ENCODE measurements at places on chromosomes 2 and 18. TPM values are rescaled to one million over a fixed set of nuclear protein-coding genes. Genes with fewer than 3 reads are reported as not detected.

The SLC9A4 gene
- total RNA-seq: not detected

The ABHD1 gene
- not detected for total RNA-seq

The LCLAT1 gene
- 11.3 TPM for total RNA-seq

The DAPL1 gene
- not detected for total RNA-seq

The SPP2 gene
- total RNA-seq: 0.27 TPM

The LCT gene
- total RNA-seq: not detected

The APOB gene
- total RNA-seq: not detected

The TXNDC2 gene
- 1.6 TPM for total RNA-seq

The SMYD1 gene
- total RNA-seq: not detected

- no peak for DNase-seq
Observed at GRCh38 chr18:49081511-49082155, 130.9 kb upstream of the SMAD7 start.

GRCh38 chr2:68740400-68740914, 5.8 kb downstream of the ARHGAP25 start:
- DNase-seq: peak; percentile 9

DNA sequence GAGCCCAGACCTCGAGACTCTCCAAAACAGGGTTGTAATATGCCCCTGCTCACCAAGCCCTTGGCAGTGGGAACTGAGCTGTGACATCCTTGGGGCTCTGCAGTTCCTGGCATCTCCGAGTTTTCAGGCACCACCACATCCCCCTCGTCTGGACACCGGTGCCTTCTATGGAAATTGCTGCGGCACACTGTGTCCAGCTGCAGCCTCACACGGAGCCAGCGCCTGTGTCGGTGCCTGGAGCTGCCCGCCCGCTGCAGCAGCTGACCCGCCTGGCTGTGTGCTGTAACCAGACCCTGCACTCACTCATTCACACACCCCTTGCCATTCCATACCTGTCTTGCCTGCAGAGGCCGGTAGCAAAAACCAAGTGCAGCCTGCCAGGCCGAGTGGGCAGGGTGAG, 11.8 kb downstream of the IWS1 start:
- no peak for DNase-seq

GRCh38 chr2:98093611-98094010, 6.6 kb downstream of the VWA3B start:
- DNase-seq: no peak

- DNase-seq: peak; percentile 14
Observed at GRCh38 chr18:11741505-11742145, 52.6 kb downstream of the GNAL start.

DNA sequence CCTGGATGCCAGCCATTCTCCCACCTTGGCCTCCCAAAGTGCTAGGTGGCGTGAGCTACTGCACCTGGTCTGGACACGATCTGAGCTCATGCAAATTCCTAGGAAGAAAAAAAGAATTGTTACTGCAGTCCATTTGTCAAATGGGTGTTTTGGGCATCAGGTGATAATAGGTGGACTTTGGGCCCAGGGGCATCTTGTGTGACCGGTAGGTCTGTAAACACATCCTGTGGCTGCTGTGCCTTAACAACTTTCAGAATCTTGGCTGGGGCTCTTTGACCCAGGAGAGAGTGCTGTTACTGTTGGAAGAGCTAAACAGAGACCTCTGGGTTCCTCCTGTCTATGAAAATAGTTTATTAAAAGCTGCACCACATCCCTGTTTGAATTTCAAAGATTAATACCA, 34.9 kb upstream of the TFCP2L1 start:
- DNase-seq: no peak

- DNase-seq: no peak
Observed at GRCh38 chr2:239471011-239471792, 70.4 kb upstream of the HDAC4 start.

- DNase-seq: peak; percentile 61
Observed at GRCh38 chr2:189698020-189698887, 23.8 kb downstream of the ANKAR start.

- DNase-seq: no peak
Observed at GRCh38 chr2:26118682-26119081, 54.2 kb upstream of the GAREM2 start.

- DNase-seq: no peak
Observed at GRCh38 chr2:173214213-173214612, 138.6 kb downstream of the MAP3K20 start.

DNA sequence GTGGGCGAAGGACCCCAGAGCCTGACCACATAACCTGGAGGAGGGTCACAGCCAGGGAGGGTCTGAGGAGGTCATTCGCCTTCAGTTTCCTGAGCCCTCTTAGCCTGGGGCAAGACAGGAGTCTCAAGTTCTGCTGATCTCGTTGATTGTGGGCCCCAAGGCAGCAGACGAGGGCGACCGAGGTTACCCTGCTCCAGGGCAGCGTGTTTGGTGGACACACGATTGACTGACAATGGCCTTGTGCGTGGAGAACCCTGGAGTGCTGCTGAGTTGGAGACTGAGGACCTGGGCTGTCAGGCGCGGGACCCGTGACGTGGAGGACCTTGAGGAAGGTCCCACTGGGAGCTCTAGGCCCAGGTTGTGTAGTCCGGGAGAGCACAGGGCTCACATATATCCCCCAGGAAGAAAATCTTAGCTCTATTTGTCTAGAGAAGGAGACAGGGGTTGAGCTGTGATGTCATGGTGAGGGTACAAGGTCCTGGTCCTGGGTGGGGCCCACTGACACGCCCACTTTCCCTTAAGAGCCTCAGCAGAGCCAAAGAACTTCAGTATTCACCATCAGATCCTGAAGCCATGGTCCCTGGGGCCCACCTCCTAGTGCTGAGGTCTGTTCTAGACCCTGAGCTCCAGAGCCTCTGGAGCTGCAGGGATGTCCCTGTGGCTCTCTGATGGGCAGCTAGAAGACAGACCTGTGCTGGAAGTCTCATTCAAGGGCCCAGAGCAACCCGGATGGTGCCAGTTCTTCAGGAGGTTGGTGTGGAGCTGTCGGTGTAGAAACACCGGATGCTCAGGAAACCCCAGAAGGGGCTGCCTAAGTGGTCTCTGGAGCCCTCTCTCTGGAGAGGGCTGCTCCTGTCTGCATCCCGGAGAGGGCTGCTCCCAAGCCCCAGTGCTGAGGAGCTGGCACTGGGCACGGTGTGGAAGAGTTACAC, 53.1 kb downstream of the DYSF start:
- DNase-seq: no peak

DNA sequence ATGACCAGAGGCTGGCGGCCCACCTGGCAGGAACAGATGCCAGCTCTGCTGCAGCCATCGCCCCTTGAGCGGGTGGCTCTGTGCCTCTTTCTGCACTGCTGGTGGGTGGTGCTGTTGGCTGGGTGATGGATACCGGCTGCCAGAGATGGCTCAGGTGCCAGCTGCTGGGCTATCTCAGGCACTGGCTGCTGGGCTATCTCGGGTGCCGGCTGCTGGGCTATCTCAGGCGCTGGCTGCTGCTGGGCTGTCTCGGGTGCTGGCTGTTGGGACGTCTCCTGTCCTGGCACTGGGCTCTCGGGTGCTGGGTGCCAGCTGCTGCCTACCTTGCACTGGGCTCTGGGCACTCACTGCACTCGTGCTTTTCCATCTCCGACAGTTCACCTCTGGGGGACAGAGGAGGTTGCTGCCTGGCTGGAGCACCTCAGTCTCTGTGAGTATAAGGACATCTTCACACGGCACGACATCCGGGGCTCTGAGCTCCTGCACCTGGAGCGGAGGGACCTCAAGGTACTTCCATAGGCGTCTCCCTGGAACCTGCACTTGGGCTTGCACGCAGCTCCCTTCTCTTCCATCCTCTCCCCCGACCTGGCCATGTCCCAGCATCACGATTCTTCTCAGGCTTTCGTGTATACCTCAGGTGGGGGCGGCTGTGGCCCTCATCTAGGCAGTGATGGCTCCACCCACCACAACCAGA, 98.4 kb downstream of the USP40 start:
- DNase-seq: no peak

DNA sequence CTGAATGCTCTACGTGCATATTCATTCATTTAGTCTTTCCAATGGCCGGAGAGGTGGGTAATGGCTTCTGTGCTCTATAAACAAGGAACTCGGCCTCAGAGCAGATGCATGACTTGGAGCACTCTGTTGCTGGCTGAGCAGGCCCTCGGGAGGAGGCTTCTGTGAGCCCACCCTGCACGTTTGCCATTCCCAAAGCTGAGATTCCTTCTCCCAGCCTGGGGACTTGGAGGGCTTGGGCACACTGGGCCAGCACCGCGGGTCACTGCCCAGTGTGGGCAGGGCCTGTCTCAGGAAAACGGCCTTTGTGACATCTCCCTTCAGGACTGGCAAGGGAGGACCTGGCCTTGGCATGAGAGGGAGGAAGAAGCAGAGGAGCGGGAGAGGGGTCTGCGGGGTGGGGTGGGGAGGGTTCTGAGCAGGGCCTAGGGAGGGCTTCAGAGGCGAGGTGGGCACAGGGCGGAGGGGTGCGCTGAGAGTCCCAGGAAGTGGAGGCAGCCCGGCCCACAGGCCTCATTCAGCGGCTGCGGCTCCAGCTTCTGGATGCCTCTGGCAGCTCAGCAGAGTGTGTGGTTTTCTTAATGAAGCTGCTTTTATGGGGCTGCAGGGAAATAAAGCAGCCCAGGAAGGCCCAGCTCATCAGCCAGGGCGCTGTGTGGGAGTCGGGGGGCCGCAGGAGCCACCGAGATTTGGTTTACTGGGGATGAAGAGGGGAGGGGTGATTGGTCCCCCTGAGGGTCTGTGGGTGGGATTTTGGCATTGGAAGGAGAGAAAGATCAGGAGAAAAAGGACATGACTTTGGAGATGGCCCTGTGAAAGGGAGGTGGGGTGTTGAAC, 51.7 kb upstream of the OTOF start:
- DNase-seq: no peak

GRCh38 chr18:31203096-31203793, 40.6 kb upstream of the DSC1 start:
- DNase-seq: no peak

DNA sequence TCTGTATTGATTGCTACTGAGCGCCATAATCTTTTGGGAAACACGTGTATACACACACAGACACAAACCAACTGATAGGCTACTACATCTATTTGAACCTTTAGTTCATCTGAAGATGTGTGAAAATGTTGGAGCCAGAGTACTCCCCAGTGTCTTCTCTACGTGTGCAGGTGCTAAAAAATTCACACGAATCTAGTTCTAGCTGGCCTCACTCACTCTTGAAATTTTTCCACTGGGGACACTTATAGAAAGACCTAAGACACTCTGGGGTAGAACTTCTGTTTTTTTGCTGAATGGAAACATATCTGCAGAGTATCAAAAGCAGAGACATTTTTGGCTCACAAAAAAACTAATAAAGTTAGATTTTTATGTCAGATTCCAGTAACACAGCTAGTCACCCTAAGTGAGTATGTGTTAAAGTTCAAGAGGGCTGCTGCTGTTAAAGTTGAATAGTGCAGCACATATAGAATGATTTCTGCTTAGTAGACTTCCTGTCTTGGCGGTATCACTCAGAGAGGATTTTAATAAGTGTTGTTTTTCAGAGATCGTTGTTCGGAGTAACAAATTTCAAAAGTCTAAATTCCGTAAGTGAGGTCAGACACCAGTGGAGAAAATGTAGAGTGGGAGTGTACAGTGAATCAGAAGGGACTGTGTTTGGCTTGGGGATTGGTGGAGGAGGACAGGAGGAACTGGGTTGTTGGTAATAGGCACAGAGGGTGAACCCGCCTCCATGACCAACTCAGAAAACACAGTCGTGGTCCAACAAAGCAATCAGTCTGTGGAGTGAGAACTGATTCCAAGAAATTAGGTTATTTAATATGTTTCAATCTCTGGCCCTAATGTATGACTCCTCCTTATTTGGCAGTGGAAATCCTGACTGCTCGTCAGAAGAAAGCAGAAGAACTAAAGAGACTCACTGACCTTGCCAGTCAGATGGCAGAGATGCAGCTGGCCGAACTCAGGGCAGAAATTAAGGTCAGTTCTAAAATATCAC, 43.1 kb downstream of the KCTD18 start:
- no peak for DNase-seq

DNA sequence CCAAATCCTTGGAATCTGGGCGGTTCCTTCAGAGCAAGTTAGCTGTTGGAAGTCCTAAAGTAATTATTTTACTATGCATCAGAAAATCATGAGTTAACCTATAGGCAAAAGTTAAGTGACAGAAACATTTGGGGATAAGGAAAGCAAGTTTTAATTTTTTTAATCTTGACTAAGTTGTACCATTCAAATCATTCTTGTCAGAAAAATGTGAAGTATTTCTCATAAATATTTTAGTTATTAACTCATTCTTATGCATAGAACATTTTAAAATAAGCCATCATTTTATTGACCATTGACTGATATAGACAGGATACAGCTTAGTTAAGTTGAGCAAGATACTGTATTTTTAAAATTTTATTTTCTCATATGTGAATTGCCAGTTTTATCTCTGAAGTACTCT, 98.2 kb upstream of the FOSL2 start:
- no peak for DNase-seq

DNA sequence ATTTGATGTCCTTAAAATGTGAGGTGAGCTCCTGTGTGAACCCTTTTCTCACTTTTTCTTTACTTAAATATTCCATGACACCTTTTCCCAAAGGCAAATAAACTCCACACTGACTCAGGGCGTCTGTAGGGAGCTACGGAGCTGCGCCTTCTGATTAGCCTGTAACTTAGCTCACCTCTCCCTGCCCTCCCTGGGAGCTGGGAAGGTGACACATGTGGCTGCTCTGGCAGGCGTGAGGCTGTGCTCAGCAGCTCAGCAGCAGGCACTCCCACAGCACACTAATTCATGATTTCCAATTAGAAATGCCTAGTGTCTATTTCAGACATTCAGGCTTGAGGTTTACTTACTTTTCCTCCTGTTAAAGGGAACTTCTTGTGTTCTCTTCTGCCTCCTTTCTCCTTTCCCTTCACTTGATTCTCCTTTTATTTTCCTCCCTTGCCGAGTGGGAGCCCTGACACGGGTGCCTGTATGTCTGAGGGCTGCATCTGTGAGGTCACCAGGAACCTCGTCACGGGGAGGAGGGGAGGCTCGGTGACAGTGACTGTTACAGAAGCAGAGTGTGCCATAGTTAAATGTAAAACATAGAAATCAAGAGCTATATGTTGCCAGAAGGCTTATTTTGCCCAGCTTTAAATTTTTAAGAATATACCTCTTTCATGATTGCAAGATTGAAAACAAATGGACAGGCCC, 437.1 kb downstream of the DCDC2C start:
- DNase-seq: no peak

DNA sequence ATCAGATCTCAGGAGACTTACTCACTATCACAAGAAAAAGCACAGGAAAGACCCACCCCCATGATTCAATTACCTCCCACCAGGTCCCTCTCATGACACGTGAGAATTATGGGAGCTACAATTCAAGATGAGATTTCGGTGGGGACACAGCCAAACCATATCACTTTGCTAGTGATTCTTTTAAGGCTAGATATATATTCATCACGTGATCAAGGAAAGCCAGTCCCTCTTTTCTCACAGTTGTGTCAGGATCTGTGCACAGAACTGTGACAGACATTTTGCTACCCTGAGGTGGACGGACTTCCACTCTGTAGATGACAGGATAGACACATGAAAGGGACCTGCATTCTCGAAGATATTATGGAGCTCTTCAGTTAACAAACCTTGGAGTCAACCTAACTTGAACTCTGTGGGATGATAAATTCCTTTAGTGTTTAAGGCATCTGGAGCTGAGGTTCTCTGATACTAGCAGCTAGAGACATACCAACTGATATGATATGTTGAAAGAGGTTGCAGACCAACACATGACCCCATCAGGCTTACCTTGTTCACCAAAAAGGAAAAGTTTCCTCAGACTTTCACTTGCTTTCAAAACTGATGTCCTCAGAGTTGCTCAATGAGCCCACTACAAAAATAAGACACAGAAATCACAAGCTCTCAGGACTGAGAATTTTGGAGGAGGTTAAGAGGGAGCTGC, 66.3 kb upstream of the SCG2 start:
- DNase-seq: peak; percentile 47

- DNase-seq: peak; percentile 56
Observed at GRCh38 chr18:58863539-58864145, 1.0 kb upstream of the ZNF532 start.

- DNase-seq: no peak
Observed at GRCh38 chr18:13265008-13265910, 46.7 kb downstream of the LDLRAD4 start.

All from M059J (cell line).